ENCODE measurements at places on chromosomes 1 and 21.

- no peak overlapping the region for H3K27ac ChIP-seq
- no peak overlapping the region for H3K4me3 ChIP-seq
- H3K4me1 ChIP-seq = no peaks in the 10 kb centered on the region
- DNase-seq = no peak
- H3K36me3 ChIP-seq = no peaks in the 10 kb centered on the region
Measured at GRCh38 chr1:45187725-45188124, 18.7 kb downstream of the ZSWIM5 start.

GRCh38 chr1:17329610-17330009, 21.6 kb downstream of the PADI4 start:
- no peaks in the 10 kb centered on the region for H3K36me3 ChIP-seq
- no peak for DNase-seq
- no peaks in the 10 kb centered on the region for H3K4me1 ChIP-seq
- H3K4me3 ChIP-seq = no peak overlapping the region
- no peak overlapping the region for H3K27ac ChIP-seq
- no peaks in the 10 kb centered on the region for H3K27me3 ChIP-seq

- no peaks in the 10 kb centered on the region for H3K27me3 ChIP-seq
- H3K4me1 ChIP-seq = no peaks in the 10 kb centered on the region
- DNase-seq = no peak
- no peaks in the 10 kb centered on the region for H3K36me3 ChIP-seq
- no peak overlapping the region for H3K27ac ChIP-seq
- no peak overlapping the region for H3K4me3 ChIP-seq
Measured at GRCh38 chr1:197235355-197235754, 32.7 kb upstream of the CRB1 start.

- no peak for DNase-seq
- no peaks in the 10 kb centered on the region for H3K27me3 ChIP-seq
- H3K36me3 ChIP-seq = no peaks in the 10 kb centered on the region
- H3K4me1 ChIP-seq = no peaks in the 10 kb centered on the region
- no peak overlapping the region for H3K27ac ChIP-seq
- no peak overlapping the region for H3K4me3 ChIP-seq
Measured at GRCh38 chr1:41766041-41766440, 152.7 kb downstream of the HIVEP3 start.

DNA sequence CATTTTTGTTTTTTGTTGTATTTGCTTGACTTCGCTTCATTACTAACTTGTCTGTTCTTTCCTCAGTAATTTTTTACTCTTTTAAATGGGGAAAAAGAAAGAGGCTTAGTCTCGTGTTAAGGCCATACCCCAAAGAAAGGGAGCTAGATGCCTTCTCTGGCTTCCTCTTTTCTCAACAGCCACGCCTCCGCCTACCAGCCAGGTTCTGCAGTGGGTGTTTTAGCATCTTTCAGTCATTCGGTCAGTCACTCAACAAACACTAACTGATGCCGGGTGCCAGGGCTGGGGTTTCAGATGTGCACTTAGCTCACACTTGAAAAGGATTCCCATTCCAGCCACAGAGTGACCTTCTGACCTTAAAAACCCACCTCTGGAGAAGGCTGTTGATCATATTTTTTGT, 46.3 kb upstream of the VAV3 start:
- no peak overlapping the region for H3K27ac ChIP-seq
- H3K36me3 ChIP-seq = no peaks in the 10 kb centered on the region
- no peak for DNase-seq
- H3K4me1 ChIP-seq = no peaks in the 10 kb centered on the region
- H3K4me3 ChIP-seq = no peak overlapping the region
- H3K27me3 ChIP-seq = peaks cover 2% of the 10 kb centered on the region

- no peak overlapping the region for H3K4me3 ChIP-seq
- no peaks in the 10 kb centered on the region for H3K36me3 ChIP-seq
- no peaks in the 10 kb centered on the region for H3K4me1 ChIP-seq
- H3K27ac ChIP-seq = no peak overlapping the region
- no peaks in the 10 kb centered on the region for H3K27me3 ChIP-seq
- DNase-seq = no peak
Measured at GRCh38 chr1:51304360-51304759, 26.0 kb downstream of the TTC39A start.

GRCh38 chr1:162835157-162835899, 25.6 kb downstream of the CCDC190 start:
- H3K27ac ChIP-seq = no peak overlapping the region
- no peak overlapping the region for H3K4me3 ChIP-seq
- no peaks in the 10 kb centered on the region for H3K4me1 ChIP-seq
- H3K27me3 ChIP-seq = no peaks in the 10 kb centered on the region
- no peak for DNase-seq

GRCh38 chr1:119372503-119373086, 4.0 kb downstream of the HAO2 start:
- no peaks in the 10 kb centered on the region for H3K36me3 ChIP-seq
- H3K4me1 ChIP-seq = no peaks in the 10 kb centered on the region
- no peak overlapping the region for H3K27ac ChIP-seq
- H3K4me3 ChIP-seq = no peak overlapping the region
- no peak for DNase-seq

GRCh38 chr1:164628772-164629171, 69.8 kb downstream of the PBX1 start:
- no peak for DNase-seq
- H3K4me1 ChIP-seq = peaks cover 1% of the 10 kb centered on the region
- H3K36me3 ChIP-seq = no peaks in the 10 kb centered on the region

DNA sequence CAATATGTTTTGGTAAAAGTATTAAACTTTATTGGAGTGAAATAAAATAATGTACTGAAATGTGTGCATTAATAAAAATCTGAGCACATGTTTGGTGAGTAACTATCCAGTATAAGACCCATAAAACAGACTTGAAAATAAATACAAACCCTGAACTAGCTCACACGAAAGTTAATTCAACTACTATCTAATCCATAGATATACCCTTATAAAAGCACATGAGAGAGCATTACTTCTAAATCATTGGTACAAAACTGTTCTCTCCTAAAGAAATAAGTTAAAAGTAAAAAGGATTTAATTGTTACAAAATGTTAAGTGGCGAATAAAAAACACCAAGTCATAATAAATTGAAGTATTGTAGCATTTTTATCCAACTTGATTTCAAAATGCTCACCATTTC, 295.6 kb downstream of the PTPRC start:
- no peaks in the 10 kb centered on the region for H3K27me3 ChIP-seq
- DNase-seq = no peak
- H3K36me3 ChIP-seq = no peaks in the 10 kb centered on the region
- H3K4me1 ChIP-seq = no peaks in the 10 kb centered on the region
- H3K27ac ChIP-seq = no peak overlapping the region

DNA sequence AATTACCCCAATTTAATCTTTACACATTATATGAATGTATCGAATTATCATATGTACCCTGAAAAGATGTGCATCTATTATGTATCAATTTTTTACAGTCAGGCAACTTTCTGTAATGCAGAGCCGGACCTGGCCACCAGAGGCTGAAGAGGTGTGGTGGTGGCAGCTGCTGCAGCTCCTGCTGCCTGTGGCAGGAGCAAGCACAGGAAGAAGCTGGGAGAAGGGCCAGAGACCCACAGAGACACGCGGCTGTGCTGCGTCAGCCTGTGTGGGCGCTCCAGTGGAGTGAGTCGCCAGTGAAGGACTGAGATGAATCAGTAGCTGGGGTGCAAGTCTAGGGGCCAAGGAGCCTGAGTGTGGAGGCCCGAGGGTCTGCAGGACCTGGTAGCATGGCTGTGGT, 74.3 kb upstream of the COG2 start:
- no peaks in the 10 kb centered on the region for H3K4me1 ChIP-seq
- no peaks in the 10 kb centered on the region for H3K27me3 ChIP-seq
- no peak for DNase-seq
- no peaks in the 10 kb centered on the region for H3K36me3 ChIP-seq

DNA sequence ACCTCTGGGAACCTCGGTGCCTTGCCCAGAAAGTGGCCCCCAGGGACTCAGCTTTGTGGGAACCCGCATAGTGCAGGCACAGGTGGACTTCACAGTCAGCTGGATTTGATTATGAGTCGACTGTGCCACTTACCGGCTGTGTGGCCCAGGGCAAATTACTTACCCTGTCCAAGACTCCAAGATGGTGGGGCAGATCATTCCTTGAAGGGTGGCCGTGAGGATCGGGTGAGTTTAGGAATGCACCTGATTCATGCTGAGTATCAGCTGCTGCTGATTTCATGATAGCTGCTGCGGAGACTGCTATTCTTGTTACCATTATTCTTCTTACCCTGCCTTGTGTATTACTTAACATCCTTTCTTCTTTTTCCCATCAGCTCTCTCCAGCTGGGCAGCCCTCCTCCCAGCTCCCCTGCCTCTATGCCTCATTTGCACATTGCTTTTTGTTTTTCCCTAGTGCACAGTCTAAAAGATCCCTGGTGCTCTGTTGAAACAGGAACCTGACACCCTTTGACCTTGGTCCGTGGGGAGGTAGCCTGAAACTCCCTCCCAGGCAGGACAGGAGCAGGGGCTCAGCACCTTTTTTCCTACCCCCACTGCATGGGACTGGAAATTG, 40.5 kb upstream of the FHAD1 start:
- H3K4me1 ChIP-seq = peaks cover 2% of the 10 kb centered on the region
- H3K4me3 ChIP-seq = no peak overlapping the region
- DNase-seq = peak; percentile 26
- H3K27ac ChIP-seq = peak overlapping the region; percentile 41
- no peaks in the 10 kb centered on the region for H3K36me3 ChIP-seq

DNA sequence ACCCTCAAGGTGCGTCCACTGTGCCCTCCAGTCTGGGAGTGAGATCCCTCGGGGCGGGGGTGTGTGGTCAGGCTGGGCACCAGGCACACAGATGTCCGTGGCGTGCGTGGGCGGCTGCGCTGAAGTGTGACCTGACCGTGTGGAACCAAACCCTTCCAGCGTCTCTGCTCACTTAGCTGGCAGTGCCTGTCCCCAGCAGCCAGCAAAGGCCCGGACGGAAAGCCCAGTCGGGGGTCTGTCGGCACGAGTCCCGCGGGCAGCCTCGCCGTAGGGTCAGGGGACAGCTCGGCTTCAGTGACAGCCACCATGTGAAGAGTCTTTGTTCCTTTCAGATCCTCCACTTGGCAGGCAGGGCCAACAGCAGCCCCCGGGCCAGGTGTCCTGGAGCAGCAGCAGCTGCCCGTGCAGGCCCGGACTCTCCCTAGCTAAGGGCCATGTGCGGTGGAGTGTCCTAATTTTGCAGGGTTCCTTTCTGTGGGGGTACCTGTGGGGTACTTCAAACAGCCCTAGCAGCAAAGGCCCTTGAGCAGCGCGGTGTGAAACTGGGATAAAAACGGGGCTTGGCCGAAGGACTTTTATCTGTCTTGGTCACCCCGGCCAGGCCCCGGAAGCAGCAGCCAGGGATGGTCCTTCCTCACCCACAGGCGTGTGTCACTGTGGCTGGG, 11.6 kb downstream of the TTLL10 start:
- H3K4me1 ChIP-seq = no peaks in the 10 kb centered on the region
- peak; percentile 42 for DNase-seq
- no peaks in the 10 kb centered on the region for H3K36me3 ChIP-seq

- DNase-seq = no peak
- H3K27me3 ChIP-seq = no peaks in the 10 kb centered on the region
- no peaks in the 10 kb centered on the region for H3K36me3 ChIP-seq
- H3K4me3 ChIP-seq = no peak overlapping the region
Measured at GRCh38 chr1:110163591-110163990, 13.3 kb downstream of the SLC6A17 start.

DNA sequence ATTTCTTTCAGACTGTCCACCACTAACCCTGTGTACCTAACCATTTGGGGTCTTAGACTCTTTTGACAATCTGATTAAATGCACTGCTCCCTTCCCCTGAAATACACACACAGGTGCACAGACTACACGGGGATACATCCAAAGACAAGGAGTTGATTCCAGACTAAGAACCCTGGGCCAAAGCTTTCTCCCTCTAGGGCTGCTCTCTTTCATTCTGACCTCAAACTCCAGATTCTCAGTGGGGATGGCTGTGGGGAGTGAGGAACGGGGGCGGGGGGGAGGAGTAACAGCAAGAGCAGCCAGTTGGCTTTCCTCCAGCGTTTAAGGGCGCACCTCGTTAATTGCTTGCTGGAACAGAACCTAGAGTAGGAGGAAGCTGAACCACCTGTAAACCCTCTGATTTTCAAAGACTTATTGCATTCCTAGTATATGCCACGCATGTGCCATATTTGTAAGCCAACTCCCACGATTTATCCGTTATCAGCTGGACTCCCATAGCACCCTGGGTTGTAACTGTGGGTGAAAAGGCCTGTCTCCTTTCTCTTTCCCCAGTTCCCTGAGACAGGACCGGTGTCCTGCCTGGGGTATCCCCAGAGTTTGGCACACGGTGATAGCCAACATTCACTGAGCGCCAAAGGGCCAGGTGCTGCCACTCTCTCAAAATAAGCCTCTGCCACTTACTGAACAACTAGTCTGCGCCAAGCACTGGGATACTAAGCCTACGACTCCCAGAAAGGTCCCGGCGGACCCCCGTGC, 920 bp downstream of the MTHFR start:
- H3K36me3 ChIP-seq = no peaks in the 10 kb centered on the region
- H3K4me3 ChIP-seq = peak overlapping the region; percentile 40
- H3K27me3 ChIP-seq = no peaks in the 10 kb centered on the region
- no peak for DNase-seq

DNA sequence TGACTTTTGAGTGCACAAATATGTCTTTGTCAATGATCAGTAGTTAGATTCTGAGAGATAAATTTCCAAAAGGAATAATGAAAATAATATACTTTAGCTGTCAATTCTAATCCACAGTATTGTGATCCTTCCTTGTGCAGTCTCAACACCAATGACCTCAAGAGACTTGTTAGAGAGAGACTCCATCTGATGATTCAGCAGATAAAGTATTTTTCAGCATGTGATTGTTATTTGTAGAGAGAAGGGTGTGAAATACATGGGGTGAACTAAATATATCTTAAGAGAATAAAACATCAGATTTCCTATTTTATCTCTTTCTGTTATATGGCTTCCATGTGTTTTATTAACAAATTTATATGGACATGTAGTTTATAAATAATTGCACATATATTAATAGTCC, 5.9 kb upstream of the ZNF124 start:
- DNase-seq = no peak
- H3K27me3 ChIP-seq = no peaks in the 10 kb centered on the region
- H3K36me3 ChIP-seq = no peaks in the 10 kb centered on the region
- H3K27ac ChIP-seq = no peak overlapping the region
- no peak overlapping the region for H3K4me3 ChIP-seq
- no peaks in the 10 kb centered on the region for H3K4me1 ChIP-seq

- no peak overlapping the region for H3K4me3 ChIP-seq
- H3K36me3 ChIP-seq = no peaks in the 10 kb centered on the region
- H3K4me1 ChIP-seq = no peaks in the 10 kb centered on the region
- no peak overlapping the region for H3K27ac ChIP-seq
- H3K27me3 ChIP-seq = no peaks in the 10 kb centered on the region
Measured at GRCh38 chr21:23218667-23219066, 2220.5 kb downstream of the NCAM2 start.

Data from aorta (tissue), 5 donors.